ENCODE measurements at places on chromosomes 12 and 14. TPM values are rescaled to one million over a fixed set of nuclear protein-coding genes. Genes with fewer than 3 reads are reported as not detected.

The CD163 gene
- polyA plus RNA-seq = 0.03 TPM

- DNase-seq = peak; percentile 19
Measured at GRCh38 chr14:75702616-75703261, 41.7 kb downstream of the TTLL5 start.

The LRTM2 gene
- polyA plus RNA-seq = not detected

DNA sequence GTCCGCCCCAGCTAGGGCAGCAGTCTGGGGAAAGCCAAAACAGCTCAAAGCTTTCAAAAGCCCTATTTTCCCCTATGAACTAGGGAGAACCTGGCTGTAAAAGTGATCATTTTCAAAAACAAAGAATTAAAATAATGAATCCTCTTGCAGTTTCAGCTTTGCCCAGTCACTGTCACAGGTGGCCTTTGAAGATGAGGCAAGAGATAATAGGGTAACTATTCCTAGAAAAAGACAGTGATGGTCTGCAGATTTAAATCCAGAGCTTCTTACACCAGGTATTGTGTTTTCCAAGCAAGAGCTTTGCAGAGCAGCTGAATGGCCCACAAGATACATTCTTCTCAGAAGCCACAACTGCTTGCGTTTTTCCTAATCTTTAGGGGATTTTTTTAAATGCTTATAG is 80.2 kb upstream of the NUDT4 start:
- no peak for DNase-seq

GRCh38 chr12:25866586-25867378 is 91.7 kb upstream of the RASSF8 start:
- DNase-seq = no peak

- DNase-seq = no peak
Measured at GRCh38 chr12:98379106-98379505, 136.3 kb upstream of the TMPO start.

GRCh38 chr14:98181768-98182167 is 1090.2 kb downstream of the BCL11B start:
- DNase-seq = no peak

The PMCH gene
- not detected for polyA plus RNA-seq

GRCh38 chr12:75844985-75845384 is 186.6 kb downstream of the PHLDA1 start:
- DNase-seq = no peak

Measured in fibroblast of lung (primary cell).